Left lobe of liver (tissue), 2 donors: ENCODE measurements at places on chromosomes 7 and 10. TPM values are rescaled to one million over a fixed set of nuclear protein-coding genes. Genes with fewer than 3 reads are reported as not detected.

Gene MUC12
- 0.05 TPM for total RNA-seq

DNA sequence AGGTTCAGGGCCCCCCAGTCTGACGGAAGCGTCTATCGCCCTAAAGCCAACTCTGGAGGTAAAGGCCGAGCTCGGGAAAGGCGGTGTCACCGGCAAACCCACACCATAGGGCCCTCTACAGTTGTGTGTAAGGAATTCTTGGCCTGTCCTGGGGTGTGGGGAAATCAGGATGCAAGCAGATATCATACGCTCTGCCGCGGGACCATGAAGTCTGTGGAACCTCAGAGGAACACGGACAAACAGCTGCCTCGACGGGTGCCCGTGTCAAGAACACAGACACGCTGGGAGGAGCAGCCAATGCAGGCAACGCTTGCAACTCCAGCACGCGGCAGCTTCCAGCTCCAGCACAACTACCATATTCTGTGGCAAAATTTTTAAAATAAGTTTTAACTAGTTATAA, 157.9 kb downstream of the DIP2C start:
- DNase-seq: no peak

DNA sequence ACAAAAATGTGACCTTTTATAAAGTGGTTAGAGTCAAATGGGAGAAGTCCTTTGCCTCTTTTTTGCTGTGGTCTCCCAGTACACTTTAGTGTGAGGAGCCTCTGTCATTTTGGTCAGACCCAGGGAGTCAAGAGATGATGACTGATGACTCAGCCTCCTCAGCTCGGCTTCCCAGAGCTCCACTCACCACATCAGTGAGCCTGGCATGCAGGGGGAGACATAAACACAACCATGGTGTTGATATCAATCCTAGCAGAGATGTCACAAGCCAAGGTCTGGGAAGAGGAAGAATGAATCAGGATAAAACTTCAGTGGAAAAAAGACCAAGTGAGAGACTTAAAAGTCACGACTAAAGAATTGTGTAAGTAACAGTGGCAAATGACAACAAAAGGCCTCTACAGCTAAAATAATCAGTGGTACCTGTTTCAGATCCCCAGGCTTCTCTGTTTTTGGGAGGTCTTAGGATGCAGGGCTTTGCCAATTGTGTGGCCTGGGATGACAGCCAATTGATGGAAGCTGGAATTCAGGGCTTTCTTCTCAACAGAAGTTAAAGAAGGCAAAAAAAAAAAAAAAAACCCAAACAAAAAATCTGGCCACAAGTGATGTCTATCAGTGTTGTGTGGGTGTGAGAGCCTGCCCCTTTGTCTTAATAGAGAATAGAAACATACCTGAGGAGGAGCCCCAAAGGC, 50.2 kb downstream of the TFAM start:
- DNase-seq: no peak

DNA sequence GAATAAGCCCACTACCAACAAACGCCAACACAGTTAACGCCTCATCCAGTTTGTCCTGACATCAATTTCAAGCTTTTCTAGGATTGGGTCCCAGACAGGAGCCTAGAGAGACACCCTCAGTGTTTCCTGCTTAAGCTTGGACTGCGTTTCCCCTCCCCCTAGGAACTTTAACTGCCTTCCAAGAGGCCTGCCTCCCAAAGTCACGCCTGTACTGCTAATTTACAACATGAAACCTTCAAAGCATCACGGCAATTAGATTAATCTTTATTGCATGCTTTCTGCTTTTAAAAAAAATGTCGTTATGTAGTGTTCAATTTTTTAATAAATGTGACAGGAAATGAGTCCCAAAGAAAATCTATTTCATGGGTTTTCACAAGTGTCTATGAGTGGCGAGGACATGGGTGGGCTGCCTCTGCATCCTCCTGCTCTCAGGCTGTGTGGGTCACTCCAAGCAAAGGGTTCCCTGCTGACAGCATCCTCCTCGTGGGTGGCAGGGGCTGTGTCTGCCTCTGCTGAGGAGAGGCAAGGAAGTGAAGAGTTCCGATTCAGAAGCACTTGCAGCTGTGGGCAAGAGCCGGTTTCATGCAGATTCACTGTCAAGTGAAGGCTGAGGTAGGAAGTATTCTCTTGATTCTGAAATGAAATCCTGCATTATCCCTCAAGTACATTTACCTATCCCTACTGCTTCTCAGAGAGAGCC, 193.0 kb upstream of the KMT2E start:
- DNase-seq: no peak
